ENCODE measurements at places on chromosomes 1 and 21.
A peak's percentile ranks its signal among the peaks of the same experiment; 100 is the strongest.

DNA sequence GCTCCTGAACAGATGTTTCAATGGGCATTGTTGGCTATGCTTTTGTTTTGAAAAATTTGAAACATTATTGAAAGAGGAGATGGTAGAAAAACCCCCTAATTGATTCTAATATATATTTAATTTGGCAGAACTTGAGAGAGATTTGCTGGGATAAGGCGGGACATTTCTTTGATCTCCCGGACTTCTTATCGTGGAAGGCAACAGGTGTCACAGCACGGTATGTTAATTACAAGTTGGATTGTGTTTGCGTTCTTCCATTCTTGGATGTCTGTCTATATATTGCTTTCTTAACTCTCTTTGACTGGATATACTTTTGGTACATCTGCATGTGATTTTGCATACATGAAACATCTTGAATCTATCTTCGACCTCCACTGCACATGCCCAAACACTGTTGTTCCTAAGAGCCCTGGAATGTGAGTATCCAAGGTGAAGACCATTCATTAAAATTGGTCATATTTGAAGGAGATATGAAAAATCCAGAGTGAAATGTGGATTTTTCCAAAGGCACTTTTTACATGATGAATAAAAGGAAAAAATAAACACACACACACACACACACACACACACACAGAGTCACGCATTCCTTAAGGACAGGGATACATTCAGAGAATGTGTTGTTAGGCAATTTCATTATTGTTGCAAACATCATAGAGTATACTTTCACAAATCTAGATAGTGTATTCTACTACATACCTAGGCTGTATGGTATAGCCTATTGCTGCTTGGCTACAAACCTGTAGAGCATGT is 81.9 kb downstream of the FGGY start:
- no peak for DNase-seq

DNA sequence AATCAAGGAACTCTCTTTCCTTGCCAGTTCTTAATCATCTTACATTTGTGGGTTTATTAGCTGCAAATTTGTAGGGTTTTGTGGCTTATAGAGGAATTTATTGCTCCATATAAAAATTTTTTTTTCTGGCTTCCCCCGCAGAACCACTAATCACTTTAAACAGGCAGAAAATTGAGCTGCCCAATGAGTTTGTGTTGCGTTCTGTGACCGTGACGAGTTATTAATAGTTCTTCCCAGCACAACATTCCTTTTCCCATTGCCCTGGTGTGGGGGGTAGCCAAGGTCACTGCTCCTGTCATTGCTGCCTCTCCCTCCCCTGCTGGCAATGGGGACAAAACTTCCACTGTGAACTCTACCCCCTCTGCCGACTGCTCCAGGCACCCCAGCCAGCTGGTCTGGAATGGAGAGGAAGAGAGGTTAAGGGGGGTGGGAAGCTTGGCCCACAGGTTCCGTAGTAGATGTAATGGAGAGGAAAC is 55.1 kb downstream of the UBE2T start:
- DNase-seq: no peak

- DNase-seq: no peak
Observed at GRCh38 chr1:85278853-85279314, 2.5 kb upstream of the BCL10 start.

GRCh38 chr1:91650764-91651163 is 150.1 kb downstream of the CDC7 start:
- peak; percentile 4 for DNase-seq

DNA sequence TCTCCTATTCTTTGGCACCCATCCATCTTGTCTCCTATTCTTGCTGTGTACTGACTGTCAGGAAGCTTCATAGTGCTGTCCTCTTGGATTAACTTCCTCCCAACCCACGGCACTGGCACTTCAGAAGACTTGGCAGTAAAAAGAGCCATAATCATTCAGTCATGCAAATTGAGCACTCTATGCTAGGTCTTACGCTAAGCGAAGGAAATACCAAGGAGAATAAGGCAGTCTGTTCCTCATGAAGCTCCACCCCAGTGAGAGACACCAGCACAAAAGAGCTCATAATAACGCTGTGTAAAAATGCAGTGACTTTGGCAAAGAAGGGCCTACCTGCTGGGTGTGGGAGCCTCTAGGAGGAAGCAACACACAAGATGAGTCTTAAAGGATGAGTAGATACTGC is 67.1 kb downstream of the GFI1 start:
- no peak for DNase-seq

DNA sequence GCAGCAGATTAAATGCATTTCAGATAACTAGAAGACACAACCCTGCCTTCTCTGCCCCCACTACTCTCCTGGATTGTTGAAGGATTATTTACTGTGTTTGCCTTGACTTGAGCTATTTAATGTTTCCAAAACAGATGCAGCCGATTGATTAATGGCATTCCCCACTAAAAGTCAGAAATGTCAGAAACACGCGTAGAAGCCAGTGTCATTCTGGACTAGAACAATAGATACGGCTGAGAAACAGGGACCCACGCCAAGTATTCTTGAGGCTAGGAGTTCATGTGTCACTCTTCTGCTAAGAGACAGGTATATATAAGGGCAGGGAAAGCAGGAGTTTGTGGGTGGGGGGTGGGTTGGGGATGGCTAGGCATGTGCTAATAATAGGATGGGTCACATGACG is 366.7 kb upstream of the PROX1 start:
- DNase-seq: no peak

DNA sequence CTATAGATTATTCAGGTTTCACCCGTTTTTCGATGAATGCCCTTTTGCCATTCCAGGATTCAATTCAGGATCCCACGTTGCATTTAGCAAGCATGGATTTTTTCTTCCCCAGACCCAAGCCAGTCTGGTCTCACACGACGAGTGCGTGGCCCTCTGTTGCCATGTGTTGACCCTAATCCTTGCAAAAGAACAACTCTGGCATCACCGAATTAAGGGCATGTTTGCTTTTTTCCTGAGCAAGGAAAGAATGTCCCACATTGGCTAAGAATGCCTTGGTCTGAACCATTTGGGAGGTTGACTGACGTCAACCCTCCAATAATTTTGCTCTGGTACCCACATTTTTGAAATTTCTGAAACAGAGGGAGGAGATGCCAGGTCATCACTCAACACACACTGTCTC is 153.0 kb upstream of the WNT4 start:
- DNase-seq: no peak

- no peak for DNase-seq
Observed at GRCh38 chr1:44696789-44697345, 22.4 kb downstream of the ARMH1 start.

DNA sequence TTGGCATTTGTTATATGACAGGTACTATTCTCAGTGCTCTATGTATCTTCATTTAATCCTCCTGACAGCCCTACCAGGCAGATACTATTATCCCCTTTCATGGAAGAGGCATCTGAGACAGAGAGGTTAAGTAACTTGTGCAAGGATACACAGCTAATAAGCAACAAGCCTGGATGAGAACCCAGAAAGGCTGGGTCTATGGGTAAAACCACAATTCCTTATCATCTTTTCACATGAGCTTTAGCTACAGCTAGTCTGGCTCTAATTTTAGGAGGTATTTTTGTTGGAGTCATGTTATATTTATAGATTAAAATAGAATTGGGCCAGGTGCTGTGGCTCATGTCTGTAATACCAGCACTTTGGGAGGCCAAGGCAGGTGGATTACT is 27.7 kb downstream of the DNTTIP2 start:
- no peak for DNase-seq

- DNase-seq: no peak
Observed at GRCh38 chr21:27649762-27650161, 682.9 kb upstream of the ADAMTS5 start.

DNA sequence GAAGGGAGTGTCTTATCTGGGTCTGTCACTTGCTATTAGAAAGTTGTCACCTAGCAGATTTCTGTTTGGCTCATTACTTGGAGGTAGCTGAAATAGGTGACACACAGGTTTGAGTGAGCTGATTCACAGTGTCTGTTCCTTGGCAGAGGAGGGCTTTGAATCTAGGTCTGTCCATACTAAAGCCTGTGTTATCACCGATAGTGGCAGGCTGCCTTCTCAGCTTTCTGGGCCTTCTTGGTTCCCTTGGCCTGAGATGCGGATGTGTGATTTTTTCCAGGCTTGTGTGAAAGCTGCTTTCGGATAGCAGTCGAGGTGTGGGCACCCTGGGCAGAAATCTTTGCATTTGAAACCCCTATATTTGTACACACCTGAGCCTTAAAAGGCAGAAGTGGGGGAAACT is 73.9 kb downstream of the ACTL8 start:
- DNase-seq: no peak

- no peak for DNase-seq
Observed at GRCh38 chr21:42262831-42263231, 43.9 kb downstream of the ABCG1 start.

GRCh38 chr1:111878649-111879048 is 110.8 kb downstream of the KCND3 start:
- DNase-seq: no peak

DNA sequence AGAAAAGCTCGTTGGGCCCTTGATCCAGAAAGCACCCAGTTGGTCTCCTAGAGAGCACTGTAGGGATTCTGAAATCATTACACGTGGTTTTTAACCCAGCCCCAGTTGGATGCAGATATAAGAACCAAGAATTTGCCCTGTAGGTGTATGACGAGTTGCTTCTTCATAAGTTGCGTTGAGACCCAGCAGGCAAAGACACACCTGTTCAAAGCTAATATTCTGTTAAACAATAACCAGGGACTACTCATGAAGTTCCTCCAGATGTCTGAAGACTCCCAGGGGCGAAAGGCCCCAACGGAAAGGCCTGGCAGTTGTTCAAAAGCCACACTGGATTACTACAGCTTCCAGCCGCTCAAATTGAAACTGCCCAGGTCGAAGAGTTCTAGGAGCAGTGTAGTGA is 88.6 kb upstream of the HNRNPU start:
- DNase-seq: no peak

DNA sequence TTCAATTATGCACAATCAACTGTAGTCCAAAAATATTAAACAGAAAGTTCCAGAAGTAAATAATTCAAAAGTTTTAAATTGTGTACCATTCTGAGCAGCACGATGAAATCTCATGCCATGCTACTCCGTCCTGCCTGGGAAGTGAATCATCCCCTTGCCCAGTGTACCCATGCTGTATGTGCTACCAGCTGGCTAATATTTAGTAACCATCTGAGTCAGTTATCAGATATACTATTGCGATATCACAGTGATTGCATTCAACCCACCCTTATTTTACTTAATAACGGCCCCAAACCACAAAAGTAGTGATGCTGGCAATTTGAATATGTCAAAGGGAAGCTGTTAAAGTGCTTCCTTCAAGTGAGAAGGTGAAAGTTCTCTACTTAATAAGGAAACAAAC is 56.2 kb downstream of the EVI5 start:
- DNase-seq: no peak

GRCh38 chr1:67609577-67610341 is 75.2 kb upstream of the GADD45A start:
- DNase-seq: no peak

DNA sequence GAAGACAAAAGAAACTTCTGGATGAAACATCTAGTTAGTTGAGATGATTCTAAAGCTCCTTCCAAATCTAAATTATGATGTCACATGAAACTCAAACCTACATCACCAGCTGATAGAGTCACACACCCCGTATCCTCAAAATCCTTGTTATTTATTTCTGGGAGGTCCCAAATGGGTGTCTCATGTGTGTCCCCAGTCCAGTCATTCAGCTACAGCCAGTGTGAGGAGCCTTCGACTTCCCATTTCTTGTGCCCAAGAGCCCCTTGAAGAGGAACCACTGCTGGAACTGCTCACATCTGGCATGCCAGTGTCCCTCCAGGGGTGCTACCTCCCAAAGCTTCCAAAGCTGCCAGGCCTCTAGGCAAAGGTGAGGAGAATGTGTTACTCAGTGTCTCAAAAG is 32.5 kb upstream of the KCNA3 start:
- no peak for DNase-seq

GRCh38 chr1:234214911-234215892 is 158.1 kb upstream of the COA6 start:
- no peak for DNase-seq

GRCh38 chr1:196732526-196732925 is 42.1 kb upstream of the CFHR3 start:
- DNase-seq: no peak

GRCh38 chr1:184465489-184466146 is 78.8 kb downstream of the C1orf21 start:
- DNase-seq: no peak

- DNase-seq: no peak
Observed at GRCh38 chr1:204391629-204392028, 20.0 kb downstream of the PPP1R15B start.

DNA sequence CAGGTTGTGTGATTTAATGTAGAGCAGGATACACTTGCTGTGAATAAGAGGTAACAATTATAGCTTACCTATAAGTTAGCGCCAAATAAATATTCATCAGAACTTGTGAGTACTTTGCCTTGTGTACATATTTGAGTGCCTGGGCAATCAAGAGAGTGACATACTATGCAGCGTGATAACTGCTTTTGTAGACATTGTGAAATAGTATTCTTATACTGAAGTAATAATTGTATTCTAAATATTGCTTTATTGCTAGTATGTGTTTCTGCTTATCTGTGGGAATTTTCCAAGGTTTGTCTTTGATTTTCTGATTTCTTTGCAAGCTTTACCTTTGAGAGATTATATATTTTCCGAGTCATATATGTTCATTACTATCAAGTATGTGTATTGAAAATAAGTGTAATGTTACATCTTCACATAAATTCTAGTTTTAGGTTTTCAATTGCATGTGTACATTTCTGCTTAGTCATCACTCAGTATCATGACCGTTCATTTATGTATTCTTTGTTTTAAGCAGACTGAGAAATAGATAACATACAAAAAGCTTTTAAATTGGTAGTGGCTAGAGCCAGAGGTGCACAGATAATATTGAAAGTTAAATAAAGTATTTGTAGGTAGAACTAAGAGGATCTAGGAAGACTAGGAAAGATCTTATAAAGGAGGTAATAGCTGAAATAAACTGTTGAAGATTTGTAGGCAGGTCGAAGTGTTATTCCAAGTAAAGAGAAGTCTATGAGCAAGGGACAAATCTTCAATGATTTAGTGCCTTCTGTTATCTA is 19.5 kb downstream of the USP25 start:
- DNase-seq: no peak

GRCh38 chr1:34547046-34547674 is 207.7 kb upstream of the GJB5 start:
- no peak for DNase-seq

DNA sequence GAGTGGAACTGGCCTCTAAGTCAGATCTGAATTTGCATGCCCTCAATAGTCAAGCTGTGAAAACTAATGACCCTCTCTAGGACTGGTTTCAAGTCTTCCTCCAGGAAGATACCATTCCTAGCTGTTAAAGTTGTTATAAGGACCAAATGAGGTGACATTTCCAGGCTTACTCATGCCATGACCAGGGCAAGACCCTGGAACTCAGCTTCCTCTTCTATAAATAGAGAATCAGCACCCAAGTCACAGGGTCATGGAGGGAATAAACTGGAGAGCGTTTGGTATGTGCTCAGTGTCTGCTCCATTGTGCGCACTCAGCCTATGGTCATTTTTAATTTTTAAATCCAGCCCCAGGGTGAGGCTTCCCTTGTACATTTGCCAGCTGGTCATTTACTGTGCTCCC is 2.5 kb downstream of the S100A9 start:
- no peak for DNase-seq
